Natural killer cell treated with Interleukin-12 subunit alpha and Interleukin-12 subunit beta and Interleukin-15 and Interleukin-18, amount 100 ng/mL, for 72 hours (primary cell): ENCODE measurements at places on chromosomes 13 and 19.

DNA sequence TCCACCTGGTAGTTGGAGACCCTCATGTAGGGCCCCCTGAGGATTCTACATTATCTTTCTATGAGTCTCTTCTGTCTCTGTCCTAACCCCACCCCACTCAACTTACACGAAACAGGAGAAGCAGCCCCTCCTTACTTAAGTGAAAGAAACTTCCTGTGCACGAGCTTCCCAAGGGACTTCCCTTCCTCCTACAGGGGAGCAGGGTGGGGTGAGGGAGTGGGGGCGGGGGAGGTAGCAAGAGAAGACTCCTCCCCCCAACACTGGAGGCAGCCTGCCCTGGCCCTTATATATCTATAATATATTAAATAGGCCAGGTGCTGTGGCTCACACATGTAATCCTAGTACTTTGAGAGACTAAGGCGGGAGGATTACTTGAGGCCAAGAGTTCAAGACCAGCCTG lies 5.5 kb upstream of the PDE4C start:
- no peak overlapping the region for H3K27ac ChIP-seq
- H3K4me1 ChIP-seq, result no peaks in the 10 kb centered on the region
- H3K4me3 ChIP-seq, result no peak overlapping the region
- H3K36me3 ChIP-seq, result no peaks in the 10 kb centered on the region
- H3K27me3 ChIP-seq, result peaks cover 53% of the 10 kb centered on the region
- no peak for DNase-seq

DNA sequence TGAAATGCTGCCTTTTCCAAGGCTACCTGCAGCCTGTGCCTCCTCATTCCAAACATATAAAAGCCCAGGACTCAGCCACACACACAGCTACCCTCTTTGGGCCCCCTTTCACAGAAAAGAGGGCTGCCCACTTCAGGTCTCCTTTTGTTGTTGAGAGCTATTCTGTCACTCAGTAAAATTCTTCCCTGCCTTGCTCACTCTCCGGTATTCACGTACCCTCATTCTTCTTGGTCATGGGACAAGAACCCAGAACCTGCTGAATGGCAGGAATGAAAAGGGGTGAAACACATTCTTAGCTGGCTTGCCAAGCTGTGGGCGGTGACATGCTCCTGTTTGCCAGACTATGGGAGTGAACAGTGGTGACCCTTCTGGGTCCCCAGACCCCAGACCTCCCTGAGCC lies 338.0 kb upstream of the ATXN8OS start:
- no peaks in the 10 kb centered on the region for H3K36me3 ChIP-seq
- DNase-seq, result no peak
- no peaks in the 10 kb centered on the region for H3K27me3 ChIP-seq

- no peak overlapping the region for H3K4me3 ChIP-seq
- DNase-seq, result no peak
- no peaks in the 10 kb centered on the region for H3K36me3 ChIP-seq
- no peak overlapping the region for H3K27ac ChIP-seq
- peaks cover 24% of the 10 kb centered on the region for H3K27me3 ChIP-seq
Observed at GRCh38 chr13:113785051-113786010, 26.3 kb downstream of the TMEM255B start.

DNA sequence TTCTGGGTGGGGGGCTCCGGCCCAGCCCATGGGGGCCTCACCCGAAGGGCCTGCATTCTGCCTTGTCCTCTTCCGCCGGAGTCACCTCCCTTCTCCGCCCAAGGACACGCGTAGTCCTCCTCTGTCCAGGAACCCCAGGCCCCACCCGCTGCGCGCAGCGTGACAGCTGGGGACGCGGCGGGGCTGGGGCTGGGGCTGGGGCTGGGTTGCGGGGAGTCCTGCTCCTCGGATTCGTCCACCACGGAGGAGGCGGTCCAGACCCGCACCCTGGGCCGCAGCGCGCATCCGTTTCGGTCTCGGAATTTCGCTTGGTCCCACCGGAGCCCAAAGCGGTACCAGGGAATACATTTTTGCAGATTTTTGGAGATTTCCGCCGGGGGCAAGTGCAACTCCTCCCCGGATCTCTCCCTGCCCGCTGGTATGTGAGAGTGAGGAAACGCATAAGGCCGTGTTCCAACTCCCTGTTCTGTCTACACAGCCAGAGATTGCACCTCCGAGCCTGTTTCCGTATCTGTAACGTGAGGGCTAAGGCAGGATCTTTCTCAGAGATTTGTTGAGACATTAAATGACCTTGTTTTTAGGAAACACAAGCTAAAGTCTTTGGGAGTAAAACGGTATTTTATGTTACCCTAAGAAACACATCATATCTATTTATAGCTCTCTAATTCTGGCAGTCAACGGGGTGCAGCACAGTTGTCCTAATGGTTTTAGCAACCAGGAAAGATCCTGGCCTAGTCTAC lies at the start of gene COX7A1:
Gene COX7A1 (minus strand): TSS at position 96 of the 740 bp plus-strand sequence. CDS start 40 bp downstream, at position 56.
- peaks cover 15% of the 10 kb centered on the region for H3K4me1 ChIP-seq
- DNase-seq, result no peak
- no peaks in the 10 kb centered on the region for H3K36me3 ChIP-seq
- H3K27me3 ChIP-seq, result no peaks in the 10 kb centered on the region
- no peak within 1 kb of the TSS for H3K4me3 ChIP-seq
